H9 (cell line): ENCODE measurements at places on chromosomes 2 and 18. TPM values are rescaled to one million over a fixed set of nuclear protein-coding genes. Genes with fewer than 3 reads are reported as not detected.

Gene TUBA3E
- total RNA-seq, result 0.13 and 0.26 TPM in 2 replicates

Gene C2orf80
- total RNA-seq, result not detected in 2 replicates

Gene TWIST2
- total RNA-seq, result 0.22 and 0.33 TPM in 2 replicates

GRCh38 chr2:10658041-10658913 is 31.5 kb downstream of the NOL10 start:
- DNase-seq, result no peak

Gene SETBP1
- 4.6 and 4.8 TPM in 2 replicates for total RNA-seq

GRCh38 chr2:234680688-234681619 is 184.1 kb upstream of the ARL4C start:
- no peak for DNase-seq

DNA sequence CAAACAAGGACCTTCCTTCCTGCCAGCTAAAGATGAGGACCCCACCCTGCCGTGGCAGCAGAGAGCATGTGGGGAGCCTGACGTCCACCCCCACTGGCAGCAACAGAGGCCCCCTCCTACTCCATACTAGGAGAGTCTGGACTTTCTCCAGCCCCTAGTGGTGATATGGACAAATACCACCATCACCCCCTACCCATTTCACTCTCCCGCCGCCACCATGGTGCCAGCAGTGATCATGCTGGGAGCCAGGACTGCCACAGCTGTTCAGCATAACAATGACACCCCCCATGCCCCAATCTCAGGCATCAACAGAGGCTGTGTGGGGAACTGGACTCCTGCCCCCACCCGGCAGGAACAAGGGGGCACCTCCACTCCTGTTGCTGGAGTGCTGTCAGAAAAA is 42.7 kb upstream of the ATP9B start:
- DNase-seq, result peak; percentile 71

GRCh38 chr18:57439985-57440330 is 4.8 kb downstream of the ONECUT2 start:
- no peak for DNase-seq

Gene COLEC11
- 0.39 TPM in 1 of 2 replicates, not detected in the other for total RNA-seq

GRCh38 chr2:191358325-191359025 is 113.3 kb downstream of the MYO1B start:
- no peak for DNase-seq

GRCh38 chr2:132633635-132634034 is 36.4 kb downstream of the LYPD1 start:
- DNase-seq, result no peak

DNA sequence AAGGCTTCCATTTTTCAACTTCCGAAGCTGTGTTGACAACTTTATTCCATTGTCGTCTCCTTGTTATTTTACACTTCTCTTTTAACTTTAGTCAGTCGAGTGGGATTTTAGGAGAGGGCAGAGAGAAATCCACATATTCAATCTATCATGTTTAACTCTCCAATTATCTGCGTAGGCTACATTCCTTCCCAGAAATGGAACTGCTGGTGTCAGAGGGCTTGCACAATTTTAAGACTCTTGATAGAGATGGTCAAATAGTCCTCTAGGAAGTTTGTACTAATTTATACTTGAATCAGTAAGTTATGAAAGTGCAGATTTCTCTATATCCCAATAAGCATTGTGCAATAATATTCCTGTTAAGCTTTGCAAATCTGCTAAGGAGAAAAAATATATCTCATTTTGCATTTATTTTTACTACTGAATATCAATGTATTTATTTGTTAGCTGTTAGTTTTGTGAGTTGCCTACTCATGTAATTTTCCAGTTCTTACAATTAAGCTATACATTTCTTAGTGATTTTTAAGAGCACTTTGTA is 95.6 kb downstream of the CYP26B1 start:
- DNase-seq, result no peak

Gene HOXD9
- total RNA-seq, result not detected in 2 replicates

Gene POMC
- total RNA-seq, result 1.6 and 2.5 TPM in 2 replicates

Gene TMEM247
- not detected in 2 replicates for total RNA-seq

DNA sequence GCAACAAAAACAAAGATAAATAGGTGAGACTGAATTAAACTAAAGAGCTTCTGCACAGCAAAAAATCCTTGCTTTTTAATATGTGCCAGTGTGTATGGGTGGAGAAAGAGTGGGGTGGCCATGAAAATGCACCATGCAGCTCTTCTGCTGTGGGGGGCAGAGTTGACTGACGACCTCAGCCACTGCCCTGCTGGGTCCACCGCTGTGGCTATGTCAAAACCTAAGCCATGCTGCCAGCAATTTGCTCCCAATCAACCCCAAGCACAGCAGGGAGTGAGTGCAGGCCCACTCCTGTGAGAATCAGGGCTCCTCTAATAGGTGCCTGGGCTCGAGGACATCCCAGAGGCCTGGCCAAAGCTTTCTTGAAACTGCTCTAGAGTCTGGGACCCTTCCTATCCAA is 235.6 kb upstream of the RBBP8 start:
- no peak for DNase-seq

Gene FIGN
- total RNA-seq, result 12.9 and 14.6 TPM in 2 replicates

GRCh38 chr2:46416739-46417403 is 62.5 kb upstream of the TMEM247 start:
- no peak for DNase-seq

Gene ACOXL
- 33.3 and 37.6 TPM in 2 replicates for total RNA-seq

Gene TUBA4B
- not detected in 2 replicates for total RNA-seq

DNA sequence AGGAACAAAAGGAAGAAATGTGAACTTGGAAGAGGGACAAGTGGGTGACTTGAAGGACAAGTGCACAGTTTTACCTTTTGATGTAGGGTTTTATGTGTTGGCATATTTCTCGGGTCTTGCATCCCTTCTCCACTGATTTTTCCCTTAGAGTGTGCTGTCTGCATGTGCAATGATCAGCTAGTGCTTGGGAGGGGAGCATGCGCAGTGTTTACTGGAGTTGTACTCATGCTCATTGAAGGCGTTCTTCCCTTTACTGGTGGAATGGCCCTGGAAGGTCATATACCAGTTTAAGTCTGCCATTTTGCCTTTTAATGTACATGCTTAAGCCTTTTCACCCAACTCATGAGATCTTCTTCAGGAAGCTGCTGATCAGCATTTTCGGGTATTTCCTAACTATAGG is 1168.0 kb downstream of the SUCLG1 start:
- no peak for DNase-seq

- DNase-seq, result peak; percentile 48
These were observed 598 bp downstream of the CCDC93 start for GRCh38 chr2:118013221-118013723.

GRCh38 chr18:23921716-23922285 is 92.8 kb upstream of the TTC39C start:
- DNase-seq, result peak; percentile 71

Gene FAM237A
- not detected in 2 replicates for total RNA-seq
